ENCODE measurements at places on chromosomes 6 and 20.

GRCh38 chr6:56790414-56790813 lies 147.7 kb upstream of the DST start:
- no peak for DNase-seq

GRCh38 chr20:49345524-49345923 lies 67.7 kb upstream of the ZNFX1 start:
- no peak for DNase-seq

DNA sequence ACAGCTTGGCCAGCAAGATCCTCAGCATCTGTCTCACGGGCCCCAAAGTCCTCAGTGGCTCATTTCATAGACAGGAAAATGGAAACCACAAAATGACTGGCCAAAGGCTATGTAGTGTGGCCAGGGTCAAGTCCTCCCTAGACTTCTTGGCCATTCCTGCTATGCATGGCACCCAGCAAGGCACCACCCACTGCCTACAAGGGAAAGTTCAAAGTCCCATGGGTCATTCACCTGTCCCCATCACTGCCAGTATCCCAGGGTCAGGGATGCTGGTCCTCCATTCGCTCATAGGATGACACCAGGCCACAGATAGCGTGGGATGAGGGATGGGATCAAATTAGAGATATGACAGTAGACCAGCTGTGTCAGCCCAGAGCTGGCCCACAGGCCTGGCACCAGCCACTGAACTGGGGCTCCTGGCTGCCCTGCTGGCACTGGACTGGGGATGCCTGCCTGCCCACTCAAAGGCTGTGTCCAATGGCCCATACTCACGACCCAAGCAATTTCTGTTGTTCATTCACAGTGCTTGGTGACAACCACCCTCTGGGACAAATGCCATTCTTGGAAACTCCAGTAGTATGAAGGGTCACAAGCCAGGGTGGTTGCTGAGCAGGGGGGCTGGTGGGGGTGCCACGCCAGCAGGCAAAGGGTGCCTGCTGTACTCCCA lies 11.6 kb downstream of the ADISSP start:
- no peak for DNase-seq

DNA sequence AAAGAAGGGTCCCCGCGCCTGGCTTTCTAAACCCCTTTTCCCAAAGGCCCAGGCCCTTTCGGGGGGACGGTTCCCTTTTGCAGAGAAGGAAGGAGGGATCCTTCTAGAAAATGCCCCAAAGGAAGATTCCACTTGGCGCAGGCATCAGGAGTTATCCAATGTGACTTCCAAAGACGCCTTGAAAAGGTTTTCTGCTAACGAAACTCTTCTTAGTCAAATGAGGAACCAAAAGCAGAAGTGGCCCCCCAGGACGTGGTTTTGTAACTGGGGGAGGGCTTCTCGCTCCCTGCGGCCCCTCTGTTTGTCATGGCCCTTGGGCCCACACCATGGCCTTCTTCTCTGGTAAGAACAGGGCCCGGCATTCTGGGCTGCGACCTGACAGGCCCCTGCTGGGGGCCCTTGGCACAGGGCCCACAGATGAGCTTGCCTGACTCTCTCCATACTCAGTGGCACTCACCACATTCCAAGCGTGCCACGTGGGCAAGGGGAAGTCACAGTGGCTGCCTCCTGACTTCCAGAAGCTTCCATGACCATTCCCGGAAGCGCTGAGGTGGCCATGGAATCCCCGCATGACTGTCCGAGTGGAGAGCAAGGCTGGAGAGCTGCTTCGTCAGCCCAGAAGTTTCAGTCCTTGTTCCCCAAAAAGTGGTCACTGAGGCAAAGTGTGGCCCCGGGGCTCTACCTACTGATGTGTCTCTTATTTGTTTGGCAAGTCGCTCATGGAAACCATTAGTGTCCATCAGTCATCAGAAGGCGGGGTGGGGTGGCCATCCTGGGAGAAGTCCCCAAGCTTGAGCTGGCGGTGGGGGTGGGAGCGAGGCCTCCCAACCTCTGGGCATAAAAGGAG lies 834 bp upstream of the CTSZ start:
- DNase-seq, result no peak

DNA sequence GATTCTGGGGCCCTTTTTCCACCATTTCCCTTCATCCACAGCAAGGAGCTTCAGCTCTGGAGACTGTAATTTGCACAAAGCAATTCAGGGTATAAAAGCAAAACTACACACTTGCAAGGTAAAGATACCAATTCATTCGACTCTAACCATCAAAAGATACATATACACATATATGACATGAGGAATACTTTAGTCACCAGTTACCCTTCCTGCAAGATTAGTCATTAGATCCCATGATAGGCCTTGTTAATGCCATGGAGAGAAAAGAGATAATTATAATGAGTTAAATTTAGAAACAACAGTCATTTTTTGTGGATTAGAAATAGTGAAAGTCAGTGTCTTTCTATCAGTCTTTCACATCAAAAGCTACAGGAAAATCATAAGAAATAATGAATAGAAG lies 204.2 kb downstream of the KCNQ5 start:
- DNase-seq, result no peak

GRCh38 chr6:100664274-100665040 lies 199.7 kb upstream of the SIM1 start:
- no peak for DNase-seq

GRCh38 chr6:4401408-4402368 lies 266.3 kb upstream of the ECI2 start:
- no peak for DNase-seq

- DNase-seq, result no peak
Measured at GRCh38 chr20:47290666-47291430, 65.7 kb downstream of the ZMYND8 start.

DNA sequence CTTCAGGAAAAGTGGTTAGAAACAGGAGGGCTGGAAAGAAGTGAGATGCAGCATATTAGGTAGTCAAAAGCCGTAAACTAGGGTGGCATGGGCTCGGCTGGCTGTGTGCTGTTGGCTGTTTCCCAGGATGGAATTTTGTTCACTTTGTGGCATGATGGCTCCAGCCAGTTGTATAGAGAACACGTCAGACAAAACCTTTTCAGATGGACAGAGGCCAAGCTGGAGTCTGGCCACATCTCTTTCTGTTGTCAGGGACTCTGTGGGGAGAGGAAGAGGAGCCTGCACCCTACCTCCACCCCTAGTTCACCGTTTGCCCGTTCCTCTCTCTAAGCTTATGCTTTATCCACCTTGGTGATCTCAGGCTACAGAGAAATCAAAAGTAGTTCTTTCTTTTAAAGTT lies 22.0 kb downstream of the C6orf89 start:
- DNase-seq, result no peak

- DNase-seq, result no peak
Measured at GRCh38 chr6:169881398-169881797, 130.0 kb downstream of the ERMARD start.

DNA sequence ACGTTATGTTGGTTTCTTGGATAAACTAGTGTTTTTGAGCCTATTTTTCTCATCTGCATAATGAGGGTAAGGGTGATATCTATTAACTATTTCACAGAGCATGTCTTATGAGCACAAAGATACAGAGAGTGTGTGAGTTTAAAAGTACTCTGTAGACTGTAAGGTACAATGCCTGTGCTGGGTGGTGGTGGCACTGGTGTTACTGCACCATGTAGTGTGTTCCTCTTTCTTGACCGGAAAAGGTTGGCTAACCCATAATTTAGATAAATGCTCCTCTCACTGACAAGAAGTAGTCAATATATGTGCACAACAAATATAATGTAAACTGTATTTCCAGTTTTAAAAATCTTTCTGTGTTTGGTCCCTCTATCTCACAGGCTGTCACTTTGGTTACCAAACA lies 116.2 kb upstream of the MMS22L start:
- DNase-seq, result no peak

DNA sequence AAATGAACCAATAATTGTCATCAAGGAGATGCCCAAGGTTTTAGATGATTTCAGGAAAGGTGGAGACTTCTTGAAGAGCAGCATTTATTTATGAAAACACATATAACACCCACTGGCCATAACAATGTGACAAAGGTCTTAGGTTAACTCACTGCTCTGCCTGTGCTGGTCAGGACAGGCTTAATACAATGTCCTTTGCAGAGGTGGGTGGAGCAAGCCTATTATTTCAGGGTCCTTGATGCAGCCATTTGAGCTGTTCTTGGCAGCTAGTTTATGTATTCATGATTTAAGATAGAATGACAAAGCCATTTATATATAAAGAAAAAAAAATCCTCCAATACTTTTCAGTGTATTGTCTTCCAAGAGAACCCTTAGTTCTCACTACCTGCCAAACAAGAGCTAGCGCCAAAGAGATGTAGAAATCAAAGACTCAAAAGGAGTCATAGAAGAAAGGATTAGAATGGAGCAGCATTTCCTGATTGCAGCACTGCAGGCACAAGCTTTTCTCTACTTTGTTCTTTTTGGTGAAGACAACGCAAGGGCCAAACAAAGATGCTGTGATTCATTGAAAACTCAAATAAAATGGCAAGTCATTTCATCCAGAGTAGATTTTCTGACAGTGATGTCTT lies 124.3 kb upstream of the TSHZ2 start:
- no peak for DNase-seq

DNA sequence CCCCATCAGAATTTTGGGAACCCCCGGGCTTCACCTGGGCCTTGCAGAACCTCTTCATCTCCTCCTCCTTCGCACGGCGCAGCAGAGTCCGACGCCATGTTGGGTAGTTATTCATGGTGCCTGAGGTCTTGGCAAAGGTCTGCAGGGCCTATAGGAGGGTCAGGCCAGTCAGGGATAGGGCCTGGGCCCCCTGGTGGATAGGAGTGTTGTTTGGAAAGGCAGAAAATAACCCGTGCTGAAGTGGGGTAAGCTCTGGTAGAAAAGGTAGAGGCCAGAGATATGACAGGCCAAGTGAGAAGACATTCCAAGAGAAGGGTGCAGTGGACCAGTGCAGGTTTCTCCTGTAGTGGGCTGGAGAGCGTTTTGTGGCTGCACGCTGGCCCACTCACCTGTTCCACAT lies 4.9 kb downstream of the SMPD2 start:
- DNase-seq, result no peak

GRCh38 chr6:117464700-117465099 lies 17.8 kb upstream of the DCBLD1 start:
- DNase-seq, result no peak

DNA sequence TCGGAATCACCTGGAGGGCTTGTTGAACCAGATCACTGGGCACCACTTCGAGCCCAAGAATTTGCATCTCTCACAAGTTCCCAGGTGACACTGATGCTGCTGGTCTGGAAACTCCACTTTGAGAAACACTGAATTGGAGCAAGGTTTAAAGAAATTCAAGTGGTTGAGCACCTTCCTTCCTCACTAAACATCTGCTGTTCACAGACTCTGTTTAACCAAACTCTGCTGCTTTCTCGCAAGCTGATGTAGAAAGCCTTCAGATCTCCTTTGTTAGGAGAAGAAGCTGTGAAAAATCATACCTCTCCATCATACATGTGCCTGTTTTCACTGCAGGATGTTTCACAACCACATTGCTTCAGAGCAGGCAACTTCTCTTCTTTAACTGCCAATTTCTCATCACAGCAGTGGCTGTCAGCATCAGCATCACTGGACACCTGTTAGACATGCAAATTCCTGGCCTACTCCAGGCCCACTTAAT lies 87.5 kb upstream of the TOP1 start:
- no peak for DNase-seq

GRCh38 chr6:138806889-138807288 lies 11.0 kb downstream of the ECT2L start:
- DNase-seq, result no peak

GRCh38 chr20:31990641-31991338 lies 19.4 kb upstream of the CCM2L start:
- no peak for DNase-seq

DNA sequence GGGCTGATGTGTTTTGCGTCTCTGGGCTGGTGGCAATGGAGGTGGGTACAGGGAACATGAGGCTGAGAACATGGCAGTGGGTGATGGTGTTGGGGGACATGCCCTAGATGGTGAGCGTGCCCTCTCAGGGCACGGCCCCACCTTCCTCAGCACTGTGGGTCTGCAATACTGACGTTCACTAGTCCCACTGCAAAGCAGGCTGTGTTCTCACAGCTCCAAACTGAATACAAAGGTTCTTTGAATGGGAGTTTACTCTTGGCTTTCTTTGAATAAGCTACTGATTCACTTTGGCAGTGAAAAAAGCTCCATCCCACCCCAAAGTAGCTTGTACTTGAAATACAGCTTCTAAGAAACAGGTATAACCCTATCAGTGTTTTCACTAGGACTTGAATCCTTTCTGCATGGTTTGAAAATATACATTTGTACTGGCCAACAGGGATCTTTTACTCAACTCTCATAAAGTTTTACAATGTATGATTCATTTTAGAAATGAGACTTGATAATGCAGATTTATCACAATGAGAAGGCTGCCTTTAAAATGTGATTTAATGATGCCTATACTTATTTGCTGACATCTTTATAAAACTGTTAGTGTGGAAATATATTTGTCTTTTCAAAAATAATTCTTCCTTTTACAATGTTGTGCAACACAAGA lies 400.7 kb downstream of the ZFAND3 start:
- no peak for DNase-seq

DNA sequence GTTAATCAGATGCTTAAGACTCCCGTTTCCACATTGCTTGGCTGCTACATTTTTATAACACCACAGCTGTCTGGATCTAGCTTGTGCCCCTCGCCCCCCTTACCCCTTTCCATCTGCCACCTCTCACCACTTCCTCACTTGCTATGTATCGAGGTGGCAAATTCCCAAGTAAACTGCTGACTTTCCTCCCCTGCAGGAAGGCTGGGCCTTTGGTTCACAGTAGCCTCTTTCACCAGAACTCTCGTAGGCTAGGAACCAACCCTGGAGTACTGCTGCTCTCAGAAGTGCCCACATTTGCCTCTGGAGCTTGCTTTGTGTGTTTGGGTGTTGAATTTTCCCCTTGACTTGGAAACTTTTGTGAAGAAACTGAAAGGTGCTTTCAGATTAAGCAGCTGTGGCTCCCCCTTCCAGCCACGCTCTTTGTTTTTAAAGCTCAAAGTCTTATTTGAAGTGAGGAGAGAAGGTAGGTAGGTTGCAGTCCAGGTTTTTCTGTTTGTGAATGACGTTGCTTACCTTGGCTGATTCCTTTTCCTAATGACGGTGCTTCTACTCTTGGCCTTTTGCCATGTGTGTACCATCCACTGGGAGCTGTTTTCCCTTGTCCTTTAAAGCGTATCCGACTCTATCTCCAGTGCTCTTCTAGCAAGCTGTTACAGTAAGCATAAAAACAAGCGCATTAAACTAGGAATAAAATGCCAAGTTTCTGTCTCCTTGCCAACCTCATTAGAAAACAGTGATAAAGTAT lies 90.4 kb downstream of the CARMIL1 start:
- DNase-seq, result no peak

Data from activated CD4-positive, CD25-positive, alpha-beta regulatory T cell (primary cell).